ENCODE measurements at places on chromosomes 5 and 9. TPM values are rescaled to one million over a fixed set of nuclear protein-coding genes. Genes with fewer than 3 reads are reported as not detected.

DNA sequence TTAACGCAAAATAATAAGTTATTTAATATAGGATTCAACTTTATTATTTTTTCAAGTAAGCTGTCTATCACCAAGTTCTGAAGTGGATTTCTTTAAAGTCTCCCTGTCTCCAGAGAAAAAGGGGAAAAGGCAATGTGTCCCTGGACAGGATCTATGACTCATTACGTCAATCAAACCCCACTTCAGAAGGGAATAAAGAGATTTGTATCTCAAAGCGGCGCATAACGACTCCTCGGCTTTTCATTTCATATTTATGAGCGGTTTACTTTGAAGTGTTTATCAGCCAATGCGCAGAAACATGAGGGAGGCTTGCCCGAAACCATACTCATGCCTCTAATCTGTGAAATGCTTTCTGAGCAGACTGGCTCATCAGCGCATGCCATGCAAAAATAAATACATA is 938.6 kb upstream of the WWC1 start:
- DNase-seq = no peak

- no peak for DNase-seq
These were observed 7.1 kb upstream of the TRIM7 start for GRCh38 chr5:181212080-181212479.

GRCh38 chr5:179623906-179624741 is 653 bp upstream of the HNRNPH1 start:
- DNase-seq = peak; percentile 31

ORM1 gene
- total RNA-seq = not detected
